OCI-M1 (cell line): ENCODE measurements at places on chromosomes 13 and 19.
A peak's percentile ranks its signal among the peaks of the same experiment; 100 is the strongest.

DNA sequence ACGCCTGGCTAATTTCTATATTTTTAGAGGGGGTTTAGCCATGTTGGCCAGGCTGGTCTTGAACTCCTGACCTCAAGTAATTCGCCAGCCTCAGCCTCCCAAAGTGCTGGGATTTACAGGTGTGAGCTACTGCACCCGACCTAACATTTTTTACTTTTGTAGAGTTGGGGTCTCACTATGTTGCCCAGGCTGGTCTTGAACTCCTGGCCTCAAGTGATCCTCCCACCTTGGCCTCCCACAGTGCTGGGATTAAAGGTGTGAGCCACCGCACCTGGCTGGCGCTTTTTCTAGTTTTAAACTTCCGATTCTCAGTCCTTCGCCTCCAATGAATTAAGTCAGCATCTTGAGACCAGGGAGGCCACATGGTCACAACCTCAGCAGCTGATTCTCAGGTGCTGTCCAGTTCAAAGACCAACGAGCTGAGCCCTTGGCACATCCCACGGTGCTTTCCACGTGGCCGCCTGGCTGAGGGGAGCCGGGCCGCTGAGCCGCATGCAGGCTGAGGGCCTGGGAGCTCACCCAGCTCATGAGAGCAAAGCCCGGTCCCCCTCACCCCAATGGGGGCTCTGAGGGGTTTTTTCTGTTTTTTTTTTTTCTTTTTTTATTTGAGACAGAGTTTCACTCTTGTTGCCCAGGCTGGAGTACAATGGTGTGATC, 9.1 kb downstream of the AP3D1 start:
- DNase-seq, result no peak

DNA sequence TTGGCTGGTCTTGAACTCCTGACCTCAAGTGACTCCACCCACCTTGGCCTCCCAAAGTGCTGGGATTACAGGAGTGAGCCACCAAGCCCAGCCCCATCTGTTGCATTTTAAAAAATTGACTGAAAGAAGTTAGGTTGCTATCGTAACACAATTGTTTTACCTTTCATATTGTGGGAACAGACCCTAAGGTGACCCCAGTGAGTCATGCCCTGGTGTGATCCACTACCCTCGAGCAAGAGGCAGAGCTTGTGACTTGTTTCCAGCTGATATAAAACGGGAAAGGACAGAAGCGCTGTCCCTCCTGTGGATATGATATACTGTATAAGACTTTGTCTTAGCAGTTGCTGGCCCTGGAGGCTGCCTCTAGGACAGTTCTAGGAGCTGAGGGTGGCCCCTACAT, 308.6 kb downstream of the HS6ST3 start:
- no peak for DNase-seq

GRCh38 chr13:53631511-53631910, 602.9 kb downstream of the OLFM4 start:
- DNase-seq, result no peak

DNA sequence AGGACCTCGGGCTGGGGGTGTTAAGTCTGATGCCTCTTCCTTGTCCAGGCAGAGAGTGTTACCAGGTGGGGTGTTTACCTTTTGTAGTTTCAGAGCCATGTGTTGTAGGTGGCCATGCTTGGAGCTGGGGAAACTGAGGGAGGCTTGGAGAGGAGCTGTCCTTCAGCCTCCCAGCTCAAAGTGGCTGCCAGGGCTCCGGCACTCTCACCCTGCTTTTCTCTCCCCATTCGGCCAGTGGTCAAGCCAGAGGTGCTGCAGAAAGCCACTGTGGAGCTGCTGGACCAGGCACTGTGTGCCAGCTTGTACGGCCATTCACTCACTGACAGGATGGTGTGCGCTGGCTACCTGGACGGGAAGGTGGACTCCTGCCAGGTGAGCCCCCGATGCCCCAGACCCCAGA, 17.4 kb downstream of the TIMM13 start:
- no peak for DNase-seq

DNA sequence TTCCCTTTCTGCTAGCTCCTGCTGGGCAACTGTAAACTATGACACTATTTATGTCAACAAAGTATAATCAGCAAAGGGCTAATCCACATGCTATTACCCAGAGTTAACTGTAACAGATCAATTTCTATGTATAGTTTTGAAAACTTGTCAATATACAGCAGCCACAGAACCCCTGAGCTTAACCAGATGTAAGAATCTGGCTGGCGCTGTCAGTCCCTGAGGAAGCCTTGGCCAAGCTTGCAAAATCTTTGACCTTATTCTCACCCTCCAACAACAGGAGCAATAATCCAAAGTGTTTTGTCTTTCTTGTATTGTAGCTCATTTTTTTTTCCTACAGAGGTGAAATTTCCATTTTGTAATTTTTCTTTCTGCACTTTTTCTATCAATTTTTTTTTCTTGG, 1230.1 kb upstream of the SLC10A2 start:
- no peak for DNase-seq

GRCh38 chr13:31321457-31321856, 121.7 kb downstream of the B3GLCT start:
- no peak for DNase-seq

- DNase-seq, result peak; percentile 30
These were observed 14.5 kb upstream of the IGSF23 start for GRCh38 chr19:44598880-44599279.

GRCh38 chr19:48628486-48629296, 8.5 kb downstream of the DBP start:
- DNase-seq, result no peak

- DNase-seq, result no peak
These were observed 6.8 kb downstream of the ATP8A2 start for GRCh38 chr13:25378528-25378927.

DNA sequence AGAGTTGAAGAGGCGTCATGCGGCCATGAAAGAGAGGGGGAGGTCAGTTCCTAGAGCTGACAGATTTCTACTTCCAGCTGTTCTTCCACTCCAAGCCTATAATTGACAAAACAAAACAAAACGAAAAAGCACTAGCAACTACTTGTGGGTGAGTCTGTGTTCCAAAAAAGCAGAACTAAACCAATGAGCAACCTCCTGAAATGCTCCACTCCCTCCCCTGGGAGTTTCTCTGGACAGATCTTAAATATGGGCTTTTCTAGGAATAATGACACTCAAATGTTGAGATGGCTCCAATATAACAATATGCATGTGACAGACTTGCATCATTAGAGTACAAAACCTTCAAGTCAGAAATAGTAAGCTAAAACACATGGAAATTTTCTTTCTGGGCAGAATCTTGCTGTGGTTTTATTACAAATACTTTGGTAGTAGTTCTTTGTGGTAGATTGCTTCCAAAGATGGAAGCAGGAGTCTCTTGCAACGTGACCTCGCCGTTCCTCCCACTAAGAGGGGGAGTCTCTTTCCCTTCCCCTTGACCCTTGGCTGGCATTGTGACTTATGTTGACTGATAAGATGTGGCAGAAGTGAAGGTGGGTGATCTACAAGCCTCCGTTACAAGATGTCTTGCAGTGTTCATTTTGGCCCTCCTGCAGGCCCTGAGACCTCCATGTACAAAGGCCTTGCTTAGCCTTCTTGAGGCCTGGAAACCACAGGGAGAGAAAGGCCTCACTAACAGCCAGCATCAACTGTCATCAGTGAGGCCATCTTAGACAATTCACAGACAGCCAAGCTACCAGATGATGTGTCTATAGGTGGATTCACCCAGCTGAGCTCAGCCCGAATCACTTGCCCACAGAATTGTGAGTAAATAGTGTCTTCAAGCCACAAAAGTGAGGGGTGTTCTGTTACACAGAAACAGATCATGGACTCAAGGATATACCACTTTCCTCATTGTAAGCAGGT, 173.1 kb upstream of the RFC3 start:
- peak; percentile 89 for DNase-seq

GRCh38 chr13:42740753-42741152, 40.6 kb upstream of the FAM216B start:
- DNase-seq, result peak; percentile 76

GRCh38 chr13:32889986-32890565, 126.1 kb upstream of the KL start:
- peak; percentile 49 for DNase-seq

DNA sequence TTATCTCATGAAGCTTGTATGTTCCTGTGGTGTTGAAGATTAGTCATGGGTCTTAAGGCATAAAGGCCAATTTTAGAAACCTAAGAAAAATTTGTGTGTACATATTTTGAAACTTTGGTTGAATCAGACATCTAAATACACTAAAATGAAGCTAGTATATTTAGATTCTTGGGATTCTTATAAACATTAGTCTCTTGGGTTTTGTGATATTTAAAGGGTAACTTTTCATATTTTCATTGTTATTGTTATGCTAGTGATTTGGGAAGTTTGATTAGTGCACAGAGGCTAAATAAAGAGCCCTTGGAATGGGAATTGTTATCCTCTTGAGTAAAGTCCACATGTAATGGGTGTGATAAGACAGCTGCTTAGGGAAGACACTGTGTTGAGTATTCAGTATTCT, 24.5 kb downstream of the UBA2 start:
- no peak for DNase-seq

GRCh38 chr13:36887758-36888521, 32.1 kb downstream of the SMAD9 start:
- DNase-seq, result peak; percentile 84

- DNase-seq, result no peak
These were observed 4.5 kb downstream of the MAMSTR start for GRCh38 chr19:48714759-48715675.

GRCh38 chr13:75760131-75761021, 124.2 kb downstream of the LMO7 start:
- peak; percentile 71 for DNase-seq

DNA sequence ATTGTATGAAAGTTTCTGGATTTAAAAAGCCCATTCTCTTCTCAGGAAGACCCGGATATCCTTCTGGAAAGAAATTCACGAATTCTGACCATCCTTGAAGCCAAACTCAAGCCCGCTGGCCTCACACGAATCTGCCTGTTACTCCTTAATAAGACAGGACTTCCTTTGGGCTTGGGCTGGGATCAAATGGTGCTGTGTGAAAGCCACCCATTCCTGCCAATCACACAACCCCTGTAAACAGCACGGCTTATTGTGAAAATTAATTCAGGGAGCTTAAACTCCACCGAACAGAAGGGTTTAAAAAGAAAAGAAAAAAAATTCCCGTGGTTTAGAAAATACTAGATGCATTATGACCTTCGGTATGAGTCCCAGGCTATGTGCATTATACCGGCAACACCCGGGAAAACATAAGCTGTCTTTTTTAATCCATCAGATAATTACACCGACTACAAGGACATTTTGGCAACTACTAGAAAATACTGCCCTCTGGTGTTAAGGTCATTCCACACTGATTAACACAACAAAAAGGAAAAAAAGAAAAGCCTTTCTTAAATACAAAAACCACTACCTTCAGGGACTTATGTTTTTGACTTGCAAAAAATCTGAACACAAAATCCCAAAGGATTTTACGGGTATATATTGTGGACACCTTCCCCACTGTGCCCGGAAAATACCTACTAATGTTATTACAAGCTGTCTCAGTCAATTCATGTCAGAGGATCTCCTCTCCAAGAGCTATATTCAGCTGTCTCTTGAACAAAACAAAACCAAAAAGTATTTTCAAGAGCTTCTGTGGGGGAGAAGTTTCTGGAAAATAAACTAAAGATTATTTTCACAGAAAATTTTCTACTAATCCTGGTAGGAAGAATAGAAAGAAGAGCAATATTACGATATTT, 76.0 kb upstream of the LSM14A start:
- DNase-seq, result peak; percentile 87

GRCh38 chr13:48761256-48761655, 107.5 kb downstream of the CYSLTR2 start:
- DNase-seq, result no peak

DNA sequence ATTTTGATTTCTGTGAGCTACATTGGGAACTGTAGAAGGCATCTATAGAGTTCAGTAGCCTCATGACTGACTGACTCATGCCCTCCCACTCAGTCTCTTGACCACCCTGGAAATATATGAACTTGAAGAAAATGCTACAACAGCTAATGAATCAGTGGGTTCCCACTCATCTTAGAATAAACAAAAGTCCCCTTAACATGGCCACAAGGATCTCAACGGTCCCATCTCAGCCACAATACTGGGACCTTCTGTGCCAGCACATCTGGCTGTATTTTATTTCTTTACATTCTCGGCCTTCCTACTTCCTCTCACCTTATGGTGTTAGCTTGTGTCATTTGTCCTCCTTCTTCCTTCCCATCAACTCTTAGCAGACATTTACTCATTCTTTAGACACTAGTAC, 619.8 kb downstream of the DCT start:
- no peak for DNase-seq

DNA sequence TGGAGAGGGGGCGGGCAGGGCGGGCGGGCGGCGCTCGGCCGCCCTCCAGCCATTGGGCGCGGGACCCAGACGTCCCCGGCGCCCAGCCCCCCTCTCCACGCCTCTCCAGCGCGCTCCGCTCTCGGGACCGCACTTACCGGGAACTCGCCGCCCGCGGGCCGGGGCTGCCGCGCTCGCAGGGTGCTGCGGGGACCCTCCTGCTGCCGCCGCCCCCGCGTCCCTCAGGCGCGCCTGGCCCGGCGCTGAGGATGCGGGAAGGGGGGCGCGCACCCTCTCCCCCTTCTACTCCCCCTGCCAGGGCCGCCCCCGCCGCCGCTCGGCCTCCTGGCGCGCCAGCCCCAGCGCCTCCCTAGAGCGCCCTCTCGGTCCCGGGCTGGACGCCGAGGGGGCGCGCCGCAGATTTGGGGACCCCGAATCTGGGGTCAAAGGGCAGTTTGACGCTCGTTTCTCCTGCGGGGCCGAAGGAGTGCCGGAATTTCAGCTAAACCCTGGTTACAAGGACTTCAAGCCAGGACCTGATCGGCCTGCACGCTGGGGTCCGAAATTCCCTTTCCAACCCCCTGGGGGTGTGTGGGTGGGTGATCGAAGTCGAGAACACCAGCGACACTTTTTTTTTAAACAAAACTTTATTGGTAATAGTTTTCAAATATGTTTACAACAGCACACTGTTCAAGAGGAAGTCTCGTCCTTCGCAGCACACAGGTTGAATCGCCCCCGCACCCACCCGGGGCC, 696 bp upstream of the SAMD1 start:
- peak; percentile 100 for DNase-seq

- DNase-seq, result no peak
These were observed 14.6 kb upstream of the KCNN1 start for GRCh38 chr19:17951990-17952976.

- no peak for DNase-seq
These were observed 6.8 kb downstream of the PIK3R2 start for GRCh38 chr19:18159810-18160209.

GRCh38 chr19:47487551-47488515, 3.8 kb upstream of the KPTN start:
- no peak for DNase-seq
